Eye (tissue), 1 donor: ENCODE measurements at places on chromosomes 1 and 21.

DNA sequence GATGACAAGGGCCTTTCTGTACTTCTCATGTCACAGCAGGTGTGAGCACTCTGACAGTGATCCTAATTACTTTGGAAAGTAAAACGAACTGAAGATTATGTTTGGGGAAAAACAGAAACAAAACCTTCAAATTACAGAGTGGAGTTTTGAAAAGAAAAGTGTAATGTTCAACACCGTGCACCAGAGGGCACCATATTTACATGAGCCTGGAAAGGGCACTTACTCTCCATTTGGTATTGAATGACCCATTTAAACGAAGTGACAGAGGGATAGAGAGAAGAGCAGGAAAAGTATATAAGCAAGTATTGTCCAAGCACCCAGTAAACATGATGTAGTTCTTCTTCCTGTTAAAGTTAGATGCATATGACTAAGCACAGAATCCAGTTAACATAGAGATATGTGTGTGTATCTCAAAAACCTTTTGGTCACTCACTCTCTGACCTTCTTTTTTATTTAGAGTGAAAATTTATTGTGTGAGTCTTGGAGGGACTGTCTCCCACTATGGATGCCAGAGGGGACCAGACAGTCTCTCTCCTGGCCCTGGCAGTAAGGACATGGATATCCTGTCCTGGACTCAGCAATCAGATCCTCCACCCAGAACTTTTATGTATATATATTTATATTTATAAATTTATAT, 3.8 kb upstream of the RGSL1 start:
- DNase-seq: peak; percentile 60

DNA sequence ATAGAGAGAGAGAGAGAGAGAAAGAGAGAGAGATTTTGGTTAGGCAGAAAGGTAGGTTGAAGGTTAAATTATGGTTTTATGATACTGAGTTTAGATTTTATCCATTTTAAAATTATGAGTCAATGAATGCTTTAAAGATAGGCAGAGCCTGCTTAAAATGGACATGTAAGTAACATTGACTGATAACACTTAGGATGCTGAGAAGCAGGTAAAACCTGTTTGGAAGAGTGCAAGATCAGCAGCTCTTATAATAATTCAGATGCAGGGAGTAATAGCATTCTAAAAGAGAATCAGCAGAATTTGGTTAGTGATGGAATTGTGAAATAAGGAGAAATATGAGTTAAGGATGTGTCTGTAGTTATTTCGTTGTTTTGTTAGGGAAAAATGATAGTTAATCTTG, 446.6 kb downstream of the PLA2G4A start:
- no peak for DNase-seq

GRCh38 chr21:45142469-45143308, 68.3 kb downstream of the ADARB1 start:
- no peak for DNase-seq

GRCh38 chr1:212608392-212608958, at the start of gene ATF3:
Gene ATF3, plus strand, starts transcription at chr1:212608761. Its CDS starts 6,261 bp downstream, at chr1:212615022.
- peak; percentile 98 for DNase-seq

DNA sequence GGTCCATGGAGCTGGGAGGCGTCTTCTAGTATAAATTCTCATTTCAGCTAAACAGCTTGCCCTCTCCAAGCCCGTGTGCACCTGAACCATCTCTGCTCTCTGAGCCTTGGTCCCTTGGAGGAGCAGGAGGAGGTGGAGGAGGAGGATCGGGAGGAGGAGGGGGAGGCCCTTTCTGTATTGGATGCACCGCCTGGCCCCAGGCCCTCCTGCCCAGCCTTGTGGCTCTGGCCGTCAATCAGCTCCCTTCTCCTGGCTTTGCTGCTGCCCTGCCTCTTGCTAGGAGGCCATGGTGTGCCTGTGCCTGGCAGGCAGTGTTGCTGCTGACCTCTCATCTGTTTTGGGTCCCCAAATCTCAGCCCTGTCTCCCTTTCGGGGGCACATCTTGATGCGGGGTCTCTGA, 9.0 kb downstream of the COL18A1 start:
- DNase-seq: peak; percentile 54

DNA sequence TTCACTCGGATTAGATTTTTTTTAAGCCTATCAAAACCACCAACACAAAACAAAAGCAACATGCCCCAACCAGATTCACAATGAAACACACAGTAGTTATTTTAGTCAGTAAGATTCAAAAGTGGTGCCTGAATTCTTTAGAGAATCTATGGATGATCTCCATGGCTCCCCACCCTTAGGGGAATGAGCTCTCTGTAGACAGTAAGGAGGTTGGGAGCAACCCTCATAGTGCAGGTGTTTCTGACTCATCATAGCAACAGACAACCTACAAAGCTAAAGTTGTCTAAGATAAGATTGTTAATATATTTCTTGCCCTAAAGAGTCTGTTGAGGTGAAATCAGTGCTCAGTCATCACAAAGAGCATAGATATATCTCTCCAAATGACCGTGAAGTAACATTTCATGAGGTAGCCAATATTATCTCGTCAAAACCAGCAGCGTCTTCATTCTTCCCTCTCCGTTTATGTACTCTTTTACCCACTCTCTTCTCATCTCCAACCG, 78.3 kb downstream of the ADAMTS1 start:
- DNase-seq: no peak

DNA sequence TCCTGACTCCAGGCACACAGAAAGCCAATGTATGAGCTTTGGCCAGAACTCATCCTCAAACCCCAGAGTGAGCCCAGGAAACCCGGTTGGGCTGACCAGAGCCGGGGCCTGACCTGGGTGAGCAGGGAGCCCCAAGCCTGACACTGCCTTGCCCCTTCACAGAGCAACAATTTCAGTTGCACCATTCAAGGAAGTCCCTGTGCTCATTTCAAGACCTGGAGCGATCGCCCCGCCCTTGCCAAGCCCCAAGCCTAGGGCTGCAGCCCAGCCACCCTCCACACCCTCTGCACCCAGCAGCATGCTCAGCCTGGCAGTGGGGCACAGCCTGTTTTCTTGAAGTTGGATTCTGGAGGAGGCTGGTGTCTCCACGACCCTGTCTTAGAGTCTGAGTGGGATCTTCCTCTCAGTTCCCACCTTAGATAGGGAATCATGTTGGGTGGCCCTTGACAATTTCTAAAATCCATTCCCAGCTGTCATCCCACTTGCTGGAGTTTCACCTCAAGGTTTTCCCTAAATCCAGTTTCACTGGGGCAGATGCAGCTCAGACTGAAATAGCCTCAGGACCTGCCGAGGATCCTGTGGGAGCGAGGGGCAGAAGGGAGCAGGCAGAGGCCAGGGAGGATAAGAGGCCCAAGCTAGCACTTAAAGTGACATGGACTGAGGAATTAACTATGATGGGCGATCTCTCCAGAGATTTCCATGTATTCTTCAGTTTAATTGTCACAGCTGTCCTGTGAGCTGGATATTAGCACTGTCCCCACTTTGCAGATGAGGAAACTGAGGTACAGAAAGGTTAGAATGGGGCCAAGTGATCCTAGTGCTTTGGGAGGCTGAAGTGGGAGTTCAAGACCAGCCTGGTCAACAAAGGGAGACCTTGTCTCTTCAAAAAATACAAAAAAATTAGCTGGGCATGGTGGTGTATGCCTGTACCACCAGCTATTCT, 2.5 kb downstream of the NBL1 start:
- no peak for DNase-seq

- DNase-seq: no peak
These were observed 115.9 kb downstream of the HIVEP3 start for GRCh38 chr1:41802532-41803501.

DNA sequence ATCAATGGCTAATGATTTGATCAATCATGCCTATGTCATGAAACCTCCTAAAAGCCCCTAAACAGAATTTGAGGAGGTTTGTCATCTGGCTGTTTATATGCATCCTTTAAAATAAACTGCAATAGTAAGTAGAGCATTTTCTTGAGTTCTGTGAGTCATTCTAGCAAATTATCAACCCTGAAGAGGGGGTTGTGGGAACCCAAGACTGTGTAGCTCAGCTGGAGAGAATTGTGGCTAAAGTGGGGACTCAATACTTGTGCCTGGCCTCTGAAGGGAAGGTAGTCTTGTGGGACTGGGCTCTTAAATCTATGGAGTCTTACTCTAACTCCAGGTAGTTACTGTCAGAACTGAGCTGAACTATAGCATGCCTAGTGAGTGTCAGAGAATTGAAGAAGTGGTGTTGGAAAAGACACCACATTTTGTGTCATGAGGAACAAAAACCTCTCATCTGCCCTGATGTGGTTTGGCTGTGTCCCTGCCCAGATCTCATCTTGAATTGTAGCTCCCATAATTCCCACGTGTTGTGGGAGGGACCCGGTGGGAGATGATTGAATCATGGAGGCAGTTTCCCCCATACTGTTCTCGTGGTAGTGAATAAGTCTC, 402.4 kb downstream of the USH2A start:
- no peak for DNase-seq

GRCh38 chr1:189987509-189987908, 490.2 kb downstream of the BRINP3 start:
- DNase-seq: no peak

DNA sequence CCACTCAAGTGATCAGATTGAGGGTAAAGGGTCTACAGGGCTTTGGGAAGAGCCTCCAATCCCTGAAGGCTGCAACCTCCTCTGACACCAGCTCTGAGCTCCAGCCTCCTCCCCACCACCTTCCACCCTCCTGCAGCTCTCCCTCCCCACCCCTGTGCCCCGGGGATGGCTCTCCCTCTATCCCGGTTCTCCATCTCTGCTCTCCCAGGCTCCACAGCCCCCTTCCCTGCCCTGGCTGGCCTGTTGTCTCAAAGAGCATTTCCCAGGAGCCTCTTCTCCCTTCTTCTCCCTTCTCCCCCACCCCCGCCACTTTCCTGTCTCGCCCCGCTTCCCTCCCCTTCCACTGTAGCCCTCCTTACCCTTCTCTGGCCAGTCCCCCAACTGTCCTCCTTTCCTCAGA, 1.1 kb downstream of the PLEKHA6 start:
- peak; percentile 64 for DNase-seq

- peak; percentile 18 for DNase-seq
These were observed 29.4 kb downstream of the SPATA17 start for GRCh38 chr1:217660353-217661062.

DNA sequence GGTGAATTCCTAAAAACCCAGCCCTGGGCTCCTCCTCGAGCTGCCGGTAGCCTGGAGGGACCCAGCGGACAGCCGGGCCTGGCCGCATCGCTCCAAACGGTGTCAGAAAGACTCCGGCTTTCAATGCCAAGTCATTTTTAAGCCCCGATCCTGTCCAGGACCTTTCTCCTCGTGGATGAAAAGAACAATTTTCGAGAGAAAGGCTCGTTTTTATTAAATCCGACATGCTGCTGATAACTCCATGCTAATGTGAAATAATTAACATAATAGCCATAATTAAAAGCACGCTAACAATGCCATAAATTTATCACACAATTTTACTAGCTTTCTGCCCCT, 4.6 kb upstream of the FOXD3 start:
- DNase-seq: no peak

GRCh38 chr1:94926915-94927404, at the start of gene CNN3:
Gene CNN3, minus strand, starts transcription at chr1:94927110. Its CDS starts 216 bp downstream, at chr1:94926894.
- DNase-seq: peak; percentile 96

- DNase-seq: no peak
These were observed 1.9 kb downstream of the OR2B11 start for GRCh38 chr1:247456021-247456420.

DNA sequence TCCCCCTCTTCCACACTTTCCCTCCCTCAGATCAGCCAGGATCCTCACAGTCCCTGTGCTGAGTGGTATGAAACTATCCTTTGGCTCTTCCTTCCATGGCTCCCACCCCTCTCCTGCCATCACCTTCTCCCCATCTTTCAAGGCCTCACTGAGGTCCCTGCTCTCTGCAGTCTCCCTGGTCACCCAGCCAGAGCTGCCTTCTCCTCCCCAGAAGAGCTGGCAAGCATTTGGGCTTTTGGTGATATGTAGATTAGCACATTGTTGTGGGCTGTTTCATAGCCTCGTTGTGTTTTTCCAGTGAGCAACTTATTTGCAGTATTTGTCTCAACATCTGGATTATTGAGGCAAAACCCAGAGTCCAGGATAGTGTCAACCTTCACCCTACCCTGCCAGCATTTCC, 2.2 kb downstream of the CSF1 start:
- no peak for DNase-seq

DNA sequence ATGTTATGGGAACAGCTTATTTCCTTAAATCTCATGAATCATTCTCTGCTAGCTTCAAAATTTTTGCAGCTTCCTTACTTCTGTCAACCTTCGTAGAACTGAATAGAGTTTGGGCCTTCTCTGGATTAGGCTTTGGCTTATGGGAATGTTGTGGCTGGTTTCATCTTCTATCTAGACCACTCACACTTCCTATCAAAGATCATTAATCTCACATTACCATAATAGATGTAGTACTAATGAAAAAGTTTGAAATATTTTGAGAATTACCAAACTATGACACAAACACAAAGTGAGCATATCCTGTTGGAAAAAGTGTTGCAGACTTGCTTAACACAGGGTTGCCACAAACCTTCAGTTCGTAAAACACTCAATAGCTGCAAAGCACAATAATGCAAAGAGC, 30.3 kb downstream of the ASPM start:
- no peak for DNase-seq

DNA sequence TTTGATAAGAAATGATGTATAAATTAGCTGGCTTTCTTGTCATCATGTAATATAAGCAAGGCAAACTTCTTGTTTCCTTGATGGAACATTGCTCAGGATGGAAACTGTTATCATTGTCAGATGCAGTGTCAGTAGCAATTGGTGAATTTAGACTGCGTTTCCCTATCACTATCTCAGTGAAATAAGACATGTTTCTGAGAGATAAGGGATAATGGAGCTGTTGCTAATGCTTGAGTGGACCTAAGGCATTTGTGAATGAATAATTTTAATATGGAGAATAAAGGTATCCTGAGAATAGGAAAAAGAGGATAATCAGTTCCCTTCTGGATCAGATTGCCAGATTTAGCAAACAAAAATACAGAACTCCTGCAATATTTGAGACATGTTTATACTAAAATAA, 160.9 kb downstream of the HLX start:
- DNase-seq: no peak

DNA sequence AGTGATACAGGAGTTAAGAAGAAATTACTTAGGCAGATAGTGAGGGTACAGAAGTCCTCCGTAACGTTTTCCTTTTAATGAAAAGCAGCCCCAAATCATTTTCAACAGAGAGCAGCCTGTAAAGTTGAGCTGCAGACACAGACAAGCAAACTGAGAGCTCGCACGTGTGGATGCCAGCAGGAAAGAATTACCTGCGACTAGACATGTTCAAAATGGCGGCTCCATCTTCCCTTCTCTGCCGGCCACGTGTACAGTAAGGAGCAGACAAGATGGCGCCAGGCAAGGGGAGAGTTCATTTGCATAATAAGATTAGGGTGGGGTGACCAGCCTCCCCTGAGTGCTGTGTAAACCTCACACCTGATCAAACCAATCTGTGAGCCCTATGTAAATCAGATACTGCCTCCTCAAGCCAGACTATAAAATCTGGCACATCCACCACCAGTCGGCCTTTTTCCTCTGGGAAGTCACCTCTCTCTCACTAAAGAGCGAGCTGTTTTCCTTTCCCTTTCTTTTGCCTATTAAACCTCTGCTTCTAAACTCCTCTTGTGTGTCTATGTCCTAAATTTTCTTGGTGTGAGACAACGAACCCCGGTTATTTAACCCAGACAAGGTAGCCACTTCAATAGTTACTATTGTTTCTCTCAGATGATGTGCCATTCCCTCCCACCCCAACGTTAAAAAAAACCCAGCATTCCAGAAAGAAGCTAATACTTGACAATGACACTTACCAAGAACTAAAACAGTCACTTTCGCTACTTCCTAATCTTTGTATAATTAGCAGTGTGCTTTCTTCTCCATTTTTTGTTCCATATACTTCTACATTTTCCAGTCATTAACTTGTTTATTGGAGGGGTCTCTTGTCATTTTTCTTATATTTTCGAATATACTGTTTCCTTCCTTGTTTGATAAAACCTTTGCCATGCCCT, 27.4 kb downstream of the DUSP10 start:
- DNase-seq: no peak

- DNase-seq: no peak
These were observed 10.4 kb downstream of the PTTG1IP start for GRCh38 chr21:44862869-44863685.
